SJSA1 (cell line): ENCODE measurements at places on chromosomes 3 and 15. TPM values are rescaled to one million over a fixed set of nuclear protein-coding genes. Genes with fewer than 3 reads are reported as not detected.

- no peak for DNase-seq
Observed at GRCh38 chr3:123961508-123961856, 453 bp upstream of the CCDC14 start.

GNAT1 gene
- not detected in 2 replicates for total RNA-seq

DNA sequence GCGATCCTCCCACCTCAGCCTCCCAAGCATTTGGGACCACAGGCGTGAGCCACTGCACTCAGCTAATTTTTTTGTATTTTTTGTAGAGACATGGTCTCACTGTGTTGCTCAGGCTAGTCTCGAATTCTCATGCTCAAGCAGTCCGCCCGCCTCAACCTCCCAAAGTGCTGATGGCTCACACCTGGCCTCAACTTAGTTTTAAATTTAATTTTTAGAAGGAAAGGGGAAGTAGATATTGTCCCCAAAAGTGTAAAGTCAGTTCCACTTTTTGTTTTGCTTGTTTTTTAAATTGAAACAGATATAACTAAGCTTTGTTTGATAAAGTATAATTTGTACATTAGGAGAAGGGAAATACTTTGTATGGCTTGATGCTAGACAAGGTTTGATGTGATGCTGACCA, 31.3 kb upstream of the NFKBIZ start:
- no peak for DNase-seq

ACAP2 gene
- 39.6 and 45.1 TPM in 2 replicates for total RNA-seq

DNA sequence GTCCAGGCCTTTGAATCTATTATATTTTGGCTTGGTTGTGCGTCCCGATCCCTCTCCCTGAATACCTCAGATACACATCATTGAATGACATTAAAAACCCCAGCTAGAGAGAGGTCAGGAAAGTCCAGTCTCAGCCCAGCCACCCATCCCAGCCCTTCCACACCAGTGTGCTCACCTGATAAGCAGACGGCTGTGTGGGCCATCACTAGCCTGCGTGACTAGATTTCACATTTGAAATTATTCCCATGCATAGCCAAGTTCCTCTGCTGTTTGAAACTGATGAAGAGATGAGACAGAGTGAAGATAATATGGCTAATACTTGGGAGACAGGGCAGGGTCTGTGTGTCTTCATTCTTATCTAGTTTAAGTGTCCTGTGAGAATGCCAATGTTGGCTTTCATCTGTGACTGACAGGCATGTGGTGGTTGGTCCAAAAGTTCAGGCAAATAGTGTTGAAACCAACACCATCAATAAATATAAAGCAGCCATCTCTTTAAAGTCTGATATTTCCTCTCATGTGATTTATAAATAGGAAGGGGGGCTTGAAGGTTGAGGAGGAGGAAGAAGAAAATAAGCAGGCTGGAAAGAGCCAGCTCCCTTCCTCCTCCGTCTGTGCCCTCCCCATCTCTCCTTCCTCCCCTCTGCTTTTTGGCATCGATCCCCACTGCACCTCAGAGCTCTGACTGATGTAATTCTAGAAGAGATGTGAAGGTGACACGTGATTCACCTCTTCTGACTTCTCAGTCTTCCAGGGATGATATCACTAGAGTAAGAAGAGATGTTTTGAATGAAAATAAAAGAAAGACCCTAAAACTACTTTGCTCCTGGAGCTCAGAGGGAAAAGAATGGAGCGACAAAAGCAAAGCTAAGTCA, 5.1 kb downstream of the FAM43A start:
- DNase-seq, result no peak

SEMA7A gene
- 5.2 and 5.4 TPM in 2 replicates for total RNA-seq

KCNMB3 gene
- total RNA-seq, result 0.13 and 2.7 TPM in 2 replicates

RHCG gene
- not detected in 2 replicates for total RNA-seq

- DNase-seq, result no peak
Observed at GRCh38 chr15:28885630-28886430, at the start of gene APBA2. APBA2 (plus strand) TSS chr15:28885974; CDS start chr15:29053885, 167,911 bp downstream.

GRCh38 chr15:78457101-78457500, 19.1 kb downstream of the IREB2 start:
- no peak for DNase-seq

- no peak for DNase-seq
Observed at GRCh38 chr15:91193378-91193720, 93.3 kb downstream of the SV2B start.

IMPG2 gene
- total RNA-seq, result 0.05 and 0.09 TPM in 2 replicates

DNA sequence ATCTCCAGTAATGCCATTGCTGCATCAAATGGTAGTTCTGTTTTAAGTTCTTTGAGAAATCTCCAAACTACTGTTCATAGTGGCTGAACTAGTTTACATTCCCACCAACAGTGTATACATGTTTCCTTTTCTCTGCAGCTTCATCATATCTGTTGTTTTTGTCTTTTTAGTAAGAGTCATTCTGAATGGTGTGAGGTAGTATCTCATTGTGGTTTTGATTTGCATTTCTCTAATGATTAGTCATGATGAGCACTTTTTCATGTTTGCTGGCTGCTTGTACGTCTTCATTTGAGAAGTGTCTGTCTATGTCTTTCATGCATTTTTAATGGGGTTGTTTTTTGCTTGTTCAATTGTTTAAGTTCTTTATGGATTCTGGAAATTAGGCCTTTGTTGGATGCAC, 10.2 kb upstream of the GCSAM start:
- no peak for DNase-seq

BOC gene
- 0.26 and 2.8 TPM in 2 replicates for total RNA-seq

DNA sequence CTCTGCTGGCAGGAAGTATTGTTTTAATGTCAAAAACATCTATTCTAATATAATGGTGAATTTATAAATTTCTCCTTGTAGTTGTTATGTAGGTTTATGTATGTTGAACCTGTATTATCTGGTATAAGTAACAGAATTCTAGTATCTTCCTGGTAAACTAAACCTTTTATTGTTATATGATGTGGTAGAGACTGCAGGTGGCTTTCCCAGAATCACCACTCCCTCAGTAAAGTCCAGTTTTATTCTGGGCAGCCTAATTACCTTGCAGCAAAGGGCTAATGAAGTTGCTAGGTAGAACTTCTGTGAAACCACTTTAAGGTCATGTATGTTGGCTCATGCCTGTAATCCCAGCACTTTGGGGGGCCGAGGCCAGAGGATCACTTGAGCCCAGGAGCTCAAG, 15.6 kb downstream of the CSNK1G1 start:
- no peak for DNase-seq

DNA sequence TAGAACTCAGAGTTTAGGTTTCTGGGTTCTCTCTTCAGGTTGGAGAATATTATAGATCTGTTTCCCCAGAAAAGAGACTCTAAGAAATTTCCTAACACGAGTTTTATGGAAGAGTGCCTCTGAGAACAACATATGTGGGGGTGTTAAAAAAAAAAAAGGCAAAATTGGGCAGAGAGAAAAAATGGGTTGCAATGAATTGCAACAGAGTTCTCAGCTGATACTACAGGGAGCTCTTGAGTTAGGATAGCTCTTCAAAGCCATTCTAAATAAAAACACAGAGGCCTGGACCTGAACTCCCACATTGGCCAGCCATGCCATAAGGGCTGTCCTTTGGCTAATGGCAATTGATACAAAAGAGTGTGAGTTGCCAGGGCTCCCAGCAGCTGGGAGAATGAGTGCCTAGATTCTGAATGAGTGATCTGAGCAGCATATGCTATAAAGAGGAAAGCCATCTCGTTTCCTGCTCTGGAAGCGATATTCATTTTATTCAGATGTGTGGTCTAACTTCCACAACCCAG, 20.1 kb upstream of the UBE2E2 start:
- DNase-seq, result no peak

CYP8B1 gene
- not detected in 2 replicates for total RNA-seq

PRSS50 gene
- total RNA-seq, result not detected in 2 replicates

GRCh38 chr3:179045719-179046402, 25.7 kb downstream of the ZMAT3 start:
- DNase-seq, result no peak

DNA sequence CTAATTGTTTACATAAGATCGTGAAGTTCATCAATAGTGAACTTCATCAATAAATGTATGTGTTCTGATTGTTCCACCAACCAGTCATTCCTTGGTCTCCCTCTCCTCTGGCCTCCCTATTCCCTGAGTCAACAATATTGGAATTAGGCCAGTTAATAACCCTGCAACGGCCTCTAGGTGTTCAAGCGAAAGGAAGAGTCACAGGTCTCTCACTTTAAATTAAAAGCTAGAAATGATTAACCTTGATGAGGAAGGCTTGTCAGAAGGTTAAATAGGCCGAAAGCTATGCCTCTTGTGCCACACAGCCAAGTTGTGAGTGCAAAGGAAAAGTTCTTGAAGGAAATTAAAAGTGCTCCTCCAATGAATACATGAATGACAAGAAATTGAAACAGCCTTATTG, 89.4 kb upstream of the ACKR4 start:
- no peak for DNase-seq

GRCh38 chr3:81910244-81910852, 148.9 kb upstream of the GBE1 start:
- DNase-seq, result no peak

DNA sequence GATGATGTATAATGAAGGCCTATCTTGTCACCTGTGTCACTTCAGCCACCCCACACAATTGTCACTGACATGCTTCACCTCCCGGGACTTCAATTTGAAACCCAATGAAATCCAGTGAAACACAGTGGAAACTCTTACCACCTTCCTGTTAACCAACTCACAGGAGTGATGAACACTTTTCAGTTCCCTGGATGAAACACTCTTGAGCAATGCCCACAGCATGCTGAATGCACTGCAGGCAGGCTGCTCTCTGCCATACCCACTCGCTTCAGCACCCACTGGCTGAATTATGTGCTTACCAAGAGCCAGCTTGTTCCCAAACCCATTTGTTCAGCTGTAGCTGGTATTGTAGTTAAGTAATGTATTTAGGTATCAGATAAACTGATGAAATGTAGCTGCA, 47.0 kb downstream of the MAP2K1 start:
- no peak for DNase-seq
